ENCODE measurements at places on chromosomes 5 and 9. TPM values are rescaled to one million over a fixed set of nuclear protein-coding genes. Genes with fewer than 3 reads are reported as not detected.

- H3K4me1 ChIP-seq: no peaks in the 10 kb centered on the region
- no peak overlapping the region for H3K4me3 ChIP-seq
- no peaks in the 10 kb centered on the region for H3K36me3 ChIP-seq
- H3K27ac ChIP-seq: no peak overlapping the region
- peaks cover 26% of the 10 kb centered on the region for H3K27me3 ChIP-seq
Measured at GRCh38 chr9:97970165-97970564, 13.0 kb upstream of the ANP32B start.

DNA sequence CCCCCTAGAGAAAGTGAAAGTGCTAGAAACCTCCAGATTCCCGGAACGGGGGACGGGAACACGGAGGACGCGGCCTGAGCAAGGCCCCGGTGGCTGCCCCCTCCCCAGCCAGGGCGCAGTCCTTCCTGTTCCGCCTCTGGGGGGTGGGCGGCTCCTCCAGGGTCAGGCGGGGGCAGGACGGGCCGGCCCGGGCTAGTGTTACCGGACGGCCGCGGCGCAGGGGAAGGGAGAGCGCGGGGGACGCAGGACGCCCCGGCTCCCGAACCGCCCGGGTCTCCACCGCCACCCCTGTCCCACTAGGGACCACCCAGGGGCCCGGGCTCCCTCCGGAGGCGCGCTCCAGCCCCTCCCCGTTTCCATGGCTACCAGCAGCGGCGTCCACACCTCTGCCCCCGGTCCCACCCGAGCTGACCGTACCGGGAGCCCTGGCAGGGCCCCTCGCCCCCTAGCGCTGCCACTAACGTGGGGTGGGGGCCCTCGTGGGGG lies 579 bp downstream of the SLC12A7 start:
- peaks cover 4% of the 10 kb centered on the region for H3K4me1 ChIP-seq
- H3K27me3 ChIP-seq: peaks cover 16% of the 10 kb centered on the region
- peak overlapping the region; percentile 2 for H3K27ac ChIP-seq
- DNase-seq: no peak
- H3K4me3 ChIP-seq: peak overlapping the region; percentile 81

Gene SERF1A
- total RNA-seq: 2.2 TPM

- no peaks in the 10 kb centered on the region for H3K36me3 ChIP-seq
- H3K4me3 ChIP-seq: no peak overlapping the region
- no peak overlapping the region for H3K27ac ChIP-seq
- DNase-seq: no peak
- no peaks in the 10 kb centered on the region for H3K4me1 ChIP-seq
- H3K27me3 ChIP-seq: peaks cover 44% of the 10 kb centered on the region
Measured at GRCh38 chr9:126293522-126293889, 33.1 kb upstream of the MVB12B start.

- H3K27me3 ChIP-seq: no peaks in the 10 kb centered on the region
- H3K36me3 ChIP-seq: peaks cover 41% of the 10 kb centered on the region
- H3K4me1 ChIP-seq: peaks cover 2% of the 10 kb centered on the region
- no peak overlapping the region for H3K27ac ChIP-seq
- DNase-seq: no peak
Measured at GRCh38 chr5:134792286-134792685, 33.7 kb downstream of the DDX46 start.

DNA sequence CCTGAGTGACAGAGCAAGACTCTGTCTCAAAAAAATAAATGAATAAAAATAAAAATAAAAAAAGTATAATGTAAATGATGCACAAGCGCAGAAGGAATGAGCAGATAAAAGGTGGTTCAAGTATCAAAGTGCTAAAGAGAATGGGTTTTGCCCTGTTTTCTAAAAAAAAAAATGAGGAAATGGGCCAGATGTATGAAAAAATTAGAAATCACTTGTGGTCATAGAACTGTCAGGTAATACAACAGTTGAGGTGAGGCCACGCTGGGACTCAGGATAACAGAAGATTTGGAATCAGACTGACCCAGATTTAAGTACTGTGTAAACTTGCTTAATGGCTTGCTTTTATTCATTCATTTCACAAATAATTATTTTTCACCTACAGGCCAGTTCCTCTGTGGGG lies 69.8 kb downstream of the MAPKAP1 start:
- H3K27ac ChIP-seq: no peak overlapping the region
- H3K27me3 ChIP-seq: no peaks in the 10 kb centered on the region
- no peak for DNase-seq
- 0 out of 2 replicates have a peak, but pooled peaks cover 1% of the 10 kb centered on the region for H3K36me3 ChIP-seq
- H3K4me1 ChIP-seq: peaks cover 7% of the 10 kb centered on the region

DNA sequence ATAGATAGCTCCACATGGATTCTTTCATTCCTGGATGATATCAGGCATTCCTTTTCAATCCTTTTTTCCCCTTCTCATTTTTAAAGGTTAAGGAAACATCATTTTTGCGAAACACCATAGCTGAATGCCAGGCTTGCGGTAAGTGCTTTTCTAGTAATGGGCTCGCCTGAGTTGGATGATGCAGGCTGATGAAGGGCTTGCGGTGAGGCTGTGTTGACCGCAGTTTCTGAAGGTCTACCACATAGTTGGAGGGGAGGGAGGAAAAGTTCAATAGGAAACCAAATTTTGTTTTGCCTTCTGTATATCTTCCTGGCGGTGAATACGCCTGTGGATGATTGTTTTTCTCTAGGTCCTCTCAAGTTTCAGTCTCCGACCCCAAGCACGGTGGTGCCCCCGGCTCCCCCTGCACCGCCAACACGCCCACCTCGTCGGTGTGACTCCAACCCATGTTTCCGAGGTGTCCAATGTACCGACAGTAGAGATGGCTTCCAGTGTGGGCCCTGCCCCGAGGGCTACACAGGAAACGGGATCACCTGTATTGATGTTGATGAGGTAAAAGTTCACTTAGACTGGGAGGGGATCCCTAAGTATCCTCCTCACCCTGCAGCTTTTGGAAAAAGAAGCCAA lies 24.3 kb downstream of the THBS4 start:
- no peak for DNase-seq
- H3K27me3 ChIP-seq: peaks cover 2% of the 10 kb centered on the region
- H3K27ac ChIP-seq: no peak overlapping the region

DNA sequence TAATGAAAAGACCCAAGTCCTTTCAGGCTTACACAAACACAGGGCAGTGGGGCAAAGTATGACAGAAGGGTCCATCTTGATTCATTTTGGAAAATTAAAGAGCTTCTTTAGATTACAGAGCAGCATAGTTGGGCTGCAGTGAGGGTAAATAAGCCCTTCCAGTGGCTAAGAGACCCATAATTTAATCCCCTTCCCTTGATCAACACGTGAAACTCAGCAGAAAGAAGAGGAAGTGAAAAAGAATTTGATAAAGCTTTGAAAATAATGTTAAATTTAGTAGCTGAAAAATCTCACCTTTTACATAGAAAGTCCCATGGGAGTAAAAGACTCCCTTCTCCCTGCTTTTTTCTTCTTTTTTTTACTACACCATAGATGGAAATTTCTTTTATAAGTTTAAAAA lies 87.6 kb downstream of the FREM1 start:
- no peak for DNase-seq
- H3K27me3 ChIP-seq: no peaks in the 10 kb centered on the region
- H3K36me3 ChIP-seq: no peaks in the 10 kb centered on the region
- H3K4me1 ChIP-seq: no peaks in the 10 kb centered on the region

DNA sequence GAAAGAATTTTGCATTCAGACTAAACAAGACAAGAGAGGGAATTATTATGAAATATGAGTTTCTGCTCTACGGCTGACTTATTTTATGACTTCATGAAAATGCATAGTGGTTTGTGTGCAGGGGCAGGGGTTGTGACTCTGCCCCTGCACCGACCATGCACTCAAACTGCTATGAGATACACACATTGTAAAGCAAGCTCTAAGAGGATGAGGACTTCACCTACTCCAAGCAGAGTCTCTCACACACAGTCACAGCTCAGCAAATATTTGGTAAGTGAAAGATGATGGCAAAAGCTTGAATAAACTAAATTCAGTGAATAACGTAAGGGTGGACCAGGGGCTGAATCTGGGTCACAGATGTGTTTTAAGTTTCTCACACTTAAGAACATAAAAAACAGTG lies 542.9 kb downstream of the PRELID2 start:
- no peak overlapping the region for H3K4me3 ChIP-seq
- H3K27me3 ChIP-seq: no peaks in the 10 kb centered on the region
- H3K4me1 ChIP-seq: no peaks in the 10 kb centered on the region
- DNase-seq: no peak
- H3K36me3 ChIP-seq: no peaks in the 10 kb centered on the region

Gene DDX31
- 14.0 TPM for total RNA-seq

DNA sequence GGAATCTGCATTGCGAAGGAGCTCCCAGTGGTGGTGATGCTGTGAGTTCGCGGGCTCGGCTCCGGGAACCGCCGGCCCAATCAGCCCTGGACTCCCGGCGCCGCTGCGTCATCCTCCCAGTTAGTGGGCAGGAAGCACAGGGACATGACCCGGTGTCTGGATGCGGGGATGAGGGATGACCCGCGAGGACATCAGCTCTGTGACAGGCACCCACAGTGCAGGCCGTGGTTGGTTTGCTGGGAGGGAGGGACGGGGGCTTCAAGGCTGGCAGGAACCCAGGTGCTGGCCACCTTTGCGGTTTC lies 996 bp downstream of the NXNL2 start:
- no peaks in the 10 kb centered on the region for H3K27me3 ChIP-seq
- peak; percentile 31 for DNase-seq
- peak overlapping the region; percentile 50 for H3K27ac ChIP-seq

GRCh38 chr5:115022303-115022702 lies 147.4 kb downstream of the TRIM36 start:
- H3K4me1 ChIP-seq: no peaks in the 10 kb centered on the region
- H3K36me3 ChIP-seq: no peaks in the 10 kb centered on the region
- DNase-seq: no peak
- H3K27me3 ChIP-seq: no peaks in the 10 kb centered on the region
- no peak overlapping the region for H3K27ac ChIP-seq

- H3K4me3 ChIP-seq: no peak overlapping the region
- H3K27ac ChIP-seq: peak overlapping the region; percentile 73
- H3K27me3 ChIP-seq: no peaks in the 10 kb centered on the region
Measured at GRCh38 chr5:139638090-139638735, 9.9 kb upstream of the CXXC5 start.

DNA sequence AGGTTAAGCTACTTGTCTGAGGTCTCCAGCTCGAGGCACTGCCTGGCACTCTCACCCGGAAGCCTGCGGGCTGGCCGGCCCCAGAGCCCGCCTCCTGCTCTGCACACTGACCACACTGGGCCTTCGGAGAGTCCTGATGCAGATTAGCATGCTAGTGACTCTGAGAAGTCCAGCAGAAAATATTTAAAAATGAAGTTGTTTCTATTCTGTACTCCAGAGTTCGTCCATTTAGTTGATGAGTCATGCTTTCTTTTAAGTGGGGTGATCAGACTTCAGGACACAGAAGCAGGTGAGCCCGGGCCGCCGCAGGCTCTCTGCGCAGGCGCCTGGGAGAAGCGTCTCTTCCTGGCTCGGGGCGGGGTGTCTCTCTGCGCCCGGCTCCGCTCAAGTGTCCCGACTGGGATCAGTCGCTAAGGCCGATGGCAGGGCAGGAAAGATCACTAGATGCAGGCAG lies 32.5 kb downstream of the FAM240B start:
- no peak for DNase-seq
- H3K27me3 ChIP-seq: no peaks in the 10 kb centered on the region
- H3K36me3 ChIP-seq: no peaks in the 10 kb centered on the region
- no peak overlapping the region for H3K4me3 ChIP-seq

GRCh38 chr9:84924266-84924665 lies 254.7 kb downstream of the NTRK2 start:
- H3K27me3 ChIP-seq: no peaks in the 10 kb centered on the region
- no peaks in the 10 kb centered on the region for H3K4me1 ChIP-seq
- no peak for DNase-seq
- H3K36me3 ChIP-seq: no peaks in the 10 kb centered on the region

- H3K36me3 ChIP-seq: peaks cover 36% of the 10 kb centered on the region
- H3K4me3 ChIP-seq: no peak overlapping the region
- no peaks in the 10 kb centered on the region for H3K4me1 ChIP-seq
- no peak for DNase-seq
- no peaks in the 10 kb centered on the region for H3K27me3 ChIP-seq
Measured at GRCh38 chr9:128390813-128391711, 19.9 kb downstream of the URM1 start.

GRCh38 chr5:141703133-141703561 lies 21.1 kb upstream of the ARAP3 start:
- H3K36me3 ChIP-seq: no peaks in the 10 kb centered on the region
- no peak for DNase-seq
- no peak overlapping the region for H3K27ac ChIP-seq
- H3K4me3 ChIP-seq: peak overlapping the region; percentile 49
- H3K27me3 ChIP-seq: peaks cover 88% of the 10 kb centered on the region

- no peak overlapping the region for H3K4me3 ChIP-seq
- H3K27ac ChIP-seq: no peak overlapping the region
- no peaks in the 10 kb centered on the region for H3K36me3 ChIP-seq
- H3K4me1 ChIP-seq: no peaks in the 10 kb centered on the region
Measured at GRCh38 chr5:167358868-167359492, 932.5 kb upstream of the WWC1 start.

Gene PCDHGA8
- 2.2 TPM for total RNA-seq

Measured in IMR-90 (cell line).